ENCODE measurements at places on chromosomes 13 and 19.

- DNase-seq, result no peak
Observed at GRCh38 chr19:17209126-17210036, 5.8 kb upstream of the USE1 start.

GRCh38 chr13:20247963-20248362 is 15.8 kb upstream of the GJB6 start:
- DNase-seq, result no peak

GRCh38 chr19:10724573-10725071 is 6.7 kb downstream of the DNM2 start:
- DNase-seq, result no peak

- DNase-seq, result no peak
Observed at GRCh38 chr19:11457115-11457514, 21.7 kb downstream of the PRKCSH start.

- no peak for DNase-seq
Observed at GRCh38 chr19:48511800-48512503, at the start of gene LMTK3. Gene LMTK3 (minus strand): TSS chr19:48511835. CDS start chr19:48511576, 259 bp downstream.

- DNase-seq, result no peak
Observed at GRCh38 chr19:40519352-40520322, 52.8 kb downstream of the SPTBN4 start.

DNA sequence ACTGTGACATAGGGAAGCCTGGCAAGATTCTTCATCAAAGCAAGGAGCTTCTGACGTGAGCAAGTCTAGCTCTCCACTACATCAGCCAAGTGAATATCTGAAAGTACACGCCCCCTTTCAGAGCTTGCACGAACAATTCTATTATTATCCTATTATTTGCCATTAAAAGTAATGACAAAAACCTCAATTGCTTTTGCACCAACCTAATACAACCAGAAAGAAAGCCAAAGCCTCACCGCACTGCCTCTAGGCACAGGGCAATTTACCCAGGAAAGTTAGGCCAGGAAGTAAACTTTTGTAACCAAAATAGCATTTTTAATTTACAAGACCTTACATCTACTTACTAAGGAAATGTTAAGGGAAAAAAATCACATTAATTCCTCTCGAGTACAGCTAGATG is 41.2 kb downstream of the LATS2 start:
- no peak for DNase-seq

- DNase-seq, result no peak
Observed at GRCh38 chr19:19460761-19461265, 54.5 kb downstream of the TSSK6 start.

DNA sequence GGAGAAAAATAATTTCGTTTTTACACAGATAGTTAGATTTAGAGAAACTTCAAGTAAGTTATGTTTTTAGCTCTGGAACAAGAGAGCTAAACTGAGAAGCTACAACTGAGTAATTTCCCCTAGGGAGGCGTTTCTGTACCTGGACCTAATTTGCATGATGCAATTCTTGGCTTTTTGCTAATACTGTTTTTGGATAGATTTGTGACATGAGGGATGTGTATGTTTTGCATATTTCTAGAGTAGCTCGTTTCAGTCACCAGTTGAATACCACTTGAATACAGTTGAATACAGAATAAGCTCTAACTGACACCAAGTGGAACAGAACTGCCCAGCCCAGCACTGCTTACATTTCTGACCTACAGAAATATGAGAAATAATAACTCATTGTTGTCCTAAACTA is 1227.9 kb upstream of the SPRY2 start:
- no peak for DNase-seq

DNA sequence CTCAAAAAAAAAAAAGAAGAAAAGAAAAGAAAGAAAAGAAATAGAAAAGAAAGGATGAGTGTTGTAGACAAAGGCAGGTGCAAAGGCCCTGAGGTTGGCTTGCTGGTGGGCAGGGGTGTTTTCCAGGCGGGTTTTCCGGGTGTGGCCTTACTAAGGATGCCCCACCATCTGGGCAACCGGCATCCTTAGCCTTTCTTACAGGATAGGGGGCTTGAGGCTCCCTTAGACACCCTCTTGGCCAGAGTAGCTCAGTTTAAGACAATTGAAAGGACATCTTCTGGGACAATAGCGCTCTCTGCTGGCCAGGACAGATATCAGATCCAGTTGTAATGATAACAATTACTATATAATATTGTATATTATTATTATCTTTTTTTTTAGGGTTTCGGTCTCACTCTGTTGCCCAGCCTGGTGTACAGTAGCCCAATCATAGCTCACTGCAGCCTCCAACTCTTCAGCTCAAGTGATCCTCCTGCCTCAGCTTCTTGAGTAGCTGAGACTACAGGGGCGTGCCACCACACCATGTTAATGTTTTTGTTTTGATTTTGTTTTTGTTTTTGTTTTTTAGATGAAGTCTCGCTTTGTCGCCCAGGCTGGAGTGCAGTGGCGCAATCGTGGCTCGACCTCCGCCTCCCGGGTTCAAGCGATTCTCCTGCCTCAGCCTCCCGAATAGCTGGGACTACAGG is 1.4 kb upstream of the QTRT1 start:
- no peak for DNase-seq

GRCh38 chr19:10913716-10914340 is 14.6 kb downstream of the YIPF2 start:
- DNase-seq, result no peak

DNA sequence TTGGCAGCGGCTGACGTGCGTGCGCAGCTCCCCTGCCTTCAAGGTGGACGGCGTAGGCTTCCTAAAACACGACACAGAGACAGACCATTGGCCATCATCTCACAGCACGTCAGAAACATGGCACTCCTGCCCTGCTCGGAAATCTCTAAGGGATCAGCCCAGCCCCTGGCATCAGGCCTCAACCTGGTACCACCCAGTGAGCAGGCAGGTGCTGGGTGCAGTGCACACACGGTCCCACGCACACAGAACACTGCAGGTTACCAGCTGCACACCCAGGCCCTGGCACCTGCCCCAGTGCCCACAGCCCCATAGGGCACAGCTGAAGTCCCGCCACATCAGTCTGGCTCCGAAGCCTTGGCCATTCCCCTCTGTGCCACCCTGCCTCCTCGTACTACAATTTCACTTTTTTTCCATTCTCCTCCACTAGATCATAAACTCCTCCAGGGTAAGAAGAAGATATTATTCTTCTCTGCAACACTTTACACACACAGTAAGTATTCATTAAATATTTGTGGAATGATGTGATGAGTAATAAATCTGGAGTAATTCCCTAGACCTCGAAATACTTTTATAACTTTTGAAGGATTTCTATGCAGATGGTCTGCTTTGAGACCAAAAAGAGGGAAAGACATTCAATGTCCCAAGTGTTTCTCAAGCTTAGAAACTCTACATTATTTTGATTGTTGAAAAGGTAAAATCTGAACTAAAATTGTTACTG is 156.4 kb downstream of the COL4A1 start:
- DNase-seq, result no peak

- DNase-seq, result no peak
Observed at GRCh38 chr19:48249502-48250014, 6.2 kb downstream of the CARD8 start.

- DNase-seq, result no peak
Observed at GRCh38 chr19:18397242-18398202, at the start of gene LRRC25. Gene LRRC25 (minus strand): TSS chr19:18397622. CDS start chr19:18396963, 659 bp downstream.

DNA sequence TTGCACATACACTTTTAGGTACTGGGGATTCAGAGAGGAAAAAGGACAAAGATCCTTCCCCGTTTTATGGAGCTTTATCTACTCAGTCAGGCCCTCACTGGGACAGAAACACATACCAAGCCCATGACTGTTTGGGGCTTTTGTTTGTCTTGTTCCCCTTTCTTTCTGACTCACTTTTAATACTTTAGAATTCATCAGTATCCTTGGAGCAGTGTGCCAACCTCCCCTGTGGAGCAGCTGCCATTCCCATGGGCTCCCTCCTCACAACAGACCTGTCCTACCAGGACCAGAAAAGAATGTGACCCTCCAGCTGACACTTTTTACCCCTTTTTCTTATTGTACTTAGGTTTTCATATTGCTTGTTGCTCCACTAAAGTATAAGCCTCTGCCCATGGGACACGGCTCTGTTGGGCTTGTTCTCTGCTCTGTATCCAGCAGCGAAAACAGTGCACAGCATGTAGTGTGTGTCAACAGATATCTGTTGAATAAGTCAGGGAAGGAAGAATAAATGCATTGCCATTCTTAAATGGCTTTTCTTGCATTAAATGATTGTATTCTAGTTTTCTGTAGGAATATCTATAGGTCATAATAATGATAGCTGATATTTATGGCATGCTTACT is 431.1 kb downstream of the EFNB2 start:
- no peak for DNase-seq

GRCh38 chr13:87398047-87398446 is 273.1 kb upstream of the SLITRK5 start:
- DNase-seq, result no peak

GRCh38 chr19:11460207-11460606 is 20.6 kb downstream of the ELAVL3 start:
- DNase-seq, result no peak

GRCh38 chr13:108377646-108378206 is 108.2 kb downstream of the TNFSF13B start:
- no peak for DNase-seq

DNA sequence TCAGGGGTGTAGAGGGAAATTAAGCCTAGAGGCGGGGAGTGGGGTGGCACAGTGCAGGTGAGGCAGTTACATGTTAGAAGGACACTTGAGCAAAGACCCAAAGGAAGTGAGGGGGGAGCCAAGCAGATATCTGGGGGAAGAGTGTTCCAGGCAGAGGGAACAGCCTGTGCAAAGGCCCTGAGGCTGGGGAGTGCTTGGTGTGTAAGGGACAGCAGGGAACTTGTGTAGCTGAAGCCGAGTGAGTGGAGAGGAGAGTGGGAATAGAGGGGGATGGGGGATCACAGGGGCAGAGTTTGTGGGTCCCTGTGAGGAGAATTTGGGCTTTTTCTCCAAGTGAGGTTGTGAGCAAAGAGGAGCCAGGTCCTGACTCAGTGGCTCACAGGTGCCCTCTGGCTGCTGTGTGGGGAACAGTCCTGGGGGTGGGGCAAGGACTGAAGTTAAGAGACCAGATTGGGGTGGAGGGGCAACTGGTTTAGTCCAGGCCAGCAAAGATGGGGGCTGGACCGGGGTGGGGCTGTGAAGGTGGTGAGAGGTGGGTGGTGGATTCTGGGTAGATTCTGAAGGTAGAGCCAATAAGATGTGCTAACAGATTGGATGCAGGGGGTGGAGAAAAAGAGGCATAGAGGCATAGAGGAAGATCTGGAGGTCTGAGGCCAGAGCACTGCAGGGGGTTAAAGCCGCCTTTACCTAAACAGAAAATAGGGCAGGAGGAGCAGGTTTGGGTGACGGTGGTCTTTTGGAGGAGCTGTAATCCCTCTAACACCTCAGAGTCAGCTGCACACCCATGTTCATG is 75.3 kb downstream of the CACNA1A start:
- no peak for DNase-seq

DNA sequence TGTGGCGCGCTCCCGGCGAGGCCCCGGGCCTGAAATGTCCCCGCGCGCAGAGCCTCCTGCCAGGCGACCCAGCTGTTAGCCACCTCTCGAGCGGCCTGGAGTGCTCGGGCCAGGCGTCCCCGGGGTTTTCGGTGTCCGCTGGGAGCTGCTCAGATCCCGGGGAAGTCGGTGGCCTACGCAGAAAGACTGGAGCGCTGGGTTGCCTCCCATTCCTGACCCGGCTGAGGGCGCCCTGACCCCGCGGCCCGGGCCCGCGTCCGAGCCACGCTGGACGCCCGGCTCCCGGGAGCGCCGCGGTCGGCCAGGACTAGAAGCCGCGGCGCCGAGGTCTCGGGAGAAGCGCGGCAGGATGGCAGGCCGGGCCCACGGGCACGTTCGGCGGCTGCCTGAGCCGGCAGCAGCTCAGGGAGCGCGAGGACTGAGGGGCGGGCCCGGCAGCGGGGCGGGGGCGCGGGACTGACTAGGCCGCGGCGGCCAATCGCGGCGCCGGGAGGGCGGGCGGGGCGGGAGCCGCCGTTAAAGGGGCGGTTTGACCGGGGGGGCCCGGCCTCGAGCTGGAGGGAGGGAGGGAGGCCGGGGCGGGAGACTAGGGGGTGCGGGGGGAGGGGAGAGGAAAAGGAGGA is 1.3 kb upstream of the ZIC2 start:
- no peak for DNase-seq

DNA sequence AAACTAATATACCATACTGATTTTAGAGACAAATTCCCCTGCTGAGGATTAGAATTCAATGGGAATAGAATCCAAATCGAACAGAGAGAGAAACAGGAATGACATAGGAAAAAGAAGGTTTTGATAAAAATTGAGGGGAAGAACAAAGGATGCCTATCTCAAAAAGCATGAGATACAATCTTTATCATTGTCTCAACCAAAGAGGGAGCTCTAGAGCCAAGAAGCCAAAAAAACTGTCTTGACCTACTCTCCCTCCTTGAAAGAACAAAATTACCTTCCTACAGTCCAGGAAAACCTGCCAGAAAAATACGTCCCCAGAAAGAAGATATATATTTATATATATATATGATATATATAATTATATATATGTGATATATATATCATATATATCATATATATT is 39.2 kb upstream of the MIR17HG start:
- DNase-seq, result no peak

- DNase-seq, result no peak
Observed at GRCh38 chr13:75770592-75771011, 134.5 kb downstream of the LMO7 start.

- no peak for DNase-seq
Observed at GRCh38 chr13:37501187-37501586, 97.4 kb downstream of the POSTN start.

DNA sequence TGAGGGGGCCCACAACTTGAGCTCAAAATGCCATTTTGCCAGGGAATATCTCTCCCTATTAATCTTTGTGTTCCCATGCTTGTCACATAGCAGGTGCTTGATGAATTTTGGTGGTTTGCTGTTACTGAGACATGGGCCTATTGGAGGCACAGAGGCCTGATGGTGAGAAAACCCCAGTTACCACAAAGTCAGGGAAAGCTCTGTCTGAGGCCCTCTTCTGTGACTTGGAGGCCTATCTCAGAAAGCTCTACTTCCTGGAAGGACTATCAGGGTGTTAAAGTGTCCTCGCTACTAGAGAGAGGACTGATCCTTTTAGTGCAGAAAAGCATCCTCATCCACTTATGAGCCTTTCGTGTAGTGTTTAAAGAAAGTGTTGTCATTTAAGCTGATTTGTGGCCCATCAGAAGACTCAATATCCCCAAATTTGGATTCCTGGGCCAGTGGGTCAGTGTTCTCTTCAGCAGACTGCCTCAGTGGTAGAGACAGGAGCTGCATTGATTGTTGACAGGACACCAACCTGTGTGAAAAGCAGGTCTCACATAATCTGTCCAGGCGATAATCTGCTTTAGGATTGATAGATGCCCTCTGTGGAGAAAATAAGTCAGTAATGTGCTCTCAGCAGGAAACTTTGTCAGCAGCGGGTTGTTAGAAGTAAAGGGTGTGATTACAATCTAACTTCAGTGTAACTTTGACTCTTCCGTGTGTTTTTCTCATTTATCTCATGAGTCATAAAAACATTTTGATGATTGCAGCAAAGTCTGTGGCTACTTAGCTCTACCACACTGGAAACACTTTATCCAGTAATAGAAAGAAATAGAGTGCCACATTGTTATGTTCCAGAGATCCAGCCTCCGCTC is 121.0 kb downstream of the AKAP11 start:
- no peak for DNase-seq
